CD4-positive, alpha-beta memory T cell (primary cell): ENCODE measurements at places on chromosomes 12 and 14. TPM values are rescaled to one million over a fixed set of nuclear protein-coding genes. Genes with fewer than 3 reads are reported as not detected.

- DNase-seq, result peak; percentile 29
Observed at GRCh38 chr12:116759783-116760621, 21.9 kb downstream of the RNFT2 start.

The SRRM4 gene
- not detected for total RNA-seq

- peak; percentile 59 for DNase-seq
Observed at GRCh38 chr14:104665657-104666522, 23.5 kb upstream of the INF2 start.

The B4GALNT1 gene
- total RNA-seq, result not detected

DNA sequence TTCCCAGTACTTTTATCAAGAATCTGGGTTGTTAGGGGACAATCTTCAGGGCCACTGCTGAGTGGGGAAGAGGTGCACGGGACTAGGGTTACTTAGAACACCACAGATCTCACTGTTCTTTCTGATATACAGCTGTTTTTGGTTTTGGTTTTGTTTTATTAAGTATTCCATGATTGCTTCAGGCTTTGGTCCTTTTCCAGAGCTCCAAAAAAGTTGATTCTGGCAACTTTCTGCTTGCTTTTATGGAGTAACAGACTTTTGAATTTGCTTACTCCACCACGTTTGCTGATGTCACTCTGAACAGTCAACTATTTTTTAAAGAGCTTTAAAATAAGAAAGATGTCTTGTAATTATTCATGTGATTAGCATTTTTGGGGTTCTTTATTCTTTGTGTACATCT lies 368.1 kb upstream of the FOXG1 start:
- DNase-seq, result no peak

The WDHD1 gene
- 4.1 TPM for total RNA-seq

DNA sequence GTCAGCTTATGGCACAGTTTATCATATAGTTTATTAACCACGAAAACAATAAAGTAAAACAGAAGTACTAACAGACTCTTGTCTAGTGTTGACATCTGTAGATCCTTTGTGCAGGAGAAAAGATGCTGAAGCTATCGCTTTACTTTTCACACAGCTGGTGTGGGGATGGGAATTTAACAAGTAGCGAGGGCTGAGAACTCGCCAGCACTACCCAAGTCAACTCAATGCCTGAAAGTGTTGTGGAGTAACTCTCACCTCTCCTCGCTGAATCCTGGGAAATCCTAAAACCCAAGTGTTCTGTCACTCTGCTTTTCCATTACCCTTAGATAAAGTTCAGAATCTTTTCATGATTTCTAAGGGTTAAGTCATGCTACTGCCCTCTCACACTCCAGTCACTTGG lies 264.2 kb downstream of the BMP4 start:
- no peak for DNase-seq

The NEUROD4 gene
- total RNA-seq, result 0.09 TPM

DNA sequence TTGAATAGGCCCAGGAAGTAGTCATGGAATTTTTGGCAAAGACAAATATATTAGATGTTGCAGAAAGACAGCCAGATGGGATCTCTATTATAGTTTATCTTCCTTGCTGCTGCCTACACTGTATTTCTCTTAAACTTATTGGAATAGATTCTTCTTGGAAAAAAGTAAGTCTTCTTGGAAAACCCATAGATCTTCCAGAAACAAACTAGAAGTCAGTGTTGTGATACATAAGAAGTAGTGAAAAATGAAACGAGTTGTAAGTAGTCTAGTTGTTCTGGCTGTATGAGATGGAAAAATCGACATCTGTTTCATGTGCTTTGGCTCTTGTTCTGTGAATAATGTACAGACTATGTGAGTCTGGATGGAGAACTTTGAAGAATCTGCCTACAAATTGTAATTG lies 29.0 kb downstream of the GLIPR1L2 start:
- no peak for DNase-seq

- no peak for DNase-seq
Observed at GRCh38 chr14:65599375-65599774, 186.8 kb downstream of the FUT8 start.

DNA sequence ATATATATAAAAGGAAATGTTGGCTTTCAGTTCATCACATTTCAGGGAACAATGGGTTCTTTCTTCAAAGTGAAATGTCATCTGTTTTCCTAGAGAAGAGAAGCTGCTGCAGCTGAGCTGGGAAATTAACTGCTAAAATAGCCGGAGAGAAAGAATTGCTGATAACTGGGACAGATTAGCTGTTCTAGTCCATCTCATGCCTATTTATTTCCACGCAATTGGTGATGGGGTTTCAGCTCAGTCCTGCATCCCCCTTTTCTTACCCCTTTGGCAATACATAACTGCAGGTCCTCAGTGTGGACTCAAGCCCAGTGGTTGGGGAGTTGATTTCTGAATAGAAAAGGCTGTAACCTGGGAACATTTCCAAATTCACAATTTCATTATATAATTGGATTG lies 436.9 kb upstream of the TMEM132C start:
- DNase-seq, result no peak

The CLEC7A gene
- 1.3 TPM for total RNA-seq

DNA sequence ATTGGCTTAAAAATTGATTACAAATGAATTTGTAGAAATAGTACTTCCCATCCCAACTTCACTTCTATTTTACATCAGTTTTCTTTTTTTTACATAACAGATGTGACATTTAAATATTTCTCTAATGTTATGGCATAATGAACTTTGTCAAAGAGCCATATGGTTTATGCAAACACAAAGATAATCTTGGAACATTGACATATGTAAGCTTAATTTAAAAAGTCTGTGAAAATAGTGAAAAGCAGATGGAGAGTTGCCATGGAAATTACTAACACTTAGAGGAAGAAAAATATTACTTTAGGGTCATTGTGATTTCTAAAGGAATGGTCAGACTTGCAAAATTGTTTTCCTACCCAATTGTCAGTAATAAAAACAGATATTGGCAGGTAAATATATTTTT lies 232.4 kb downstream of the AEBP2 start:
- no peak for DNase-seq

- no peak for DNase-seq
Observed at GRCh38 chr12:118038137-118038536, 21.6 kb downstream of the RFC5 start.

The GLIPR1L2 gene
- 0.47 TPM for total RNA-seq

GRCh38 chr12:103586791-103587370 lies at the start of gene STAB2:
TSS of gene STAB2 (plus strand) at chr12:103587273. CDS start at chr12:103587477, 204 bp downstream.
- DNase-seq, result no peak

The PZP gene
- not detected for total RNA-seq

GRCh38 chr12:27424631-27425230 lies 21.8 kb upstream of the SMCO2 start:
- DNase-seq, result no peak

DNA sequence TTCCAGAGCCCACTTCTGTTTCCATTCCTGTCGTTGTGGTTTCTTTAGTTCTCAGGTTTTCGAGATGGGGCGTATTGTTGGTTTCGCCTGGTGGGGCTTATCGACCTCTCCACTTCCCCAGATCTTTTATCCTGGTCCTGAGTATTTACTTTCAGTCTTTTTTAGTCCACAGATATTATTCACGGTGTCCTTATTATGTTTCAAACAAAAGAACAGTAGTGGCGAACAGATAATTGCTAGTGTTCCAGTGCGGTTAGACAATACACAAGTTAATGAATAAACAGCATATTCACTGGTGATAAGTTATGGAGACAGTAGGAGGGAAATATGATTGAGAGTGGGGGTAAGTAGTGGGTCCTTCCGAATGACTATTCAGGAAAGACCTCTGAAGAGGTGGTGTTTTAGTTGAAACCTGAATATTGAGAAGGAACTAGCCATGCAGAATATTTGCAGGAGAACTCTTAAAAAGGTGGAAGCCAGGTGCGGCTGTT lies 668 bp downstream of the TMEM260 start:
- no peak for DNase-seq

- DNase-seq, result no peak
Observed at GRCh38 chr12:3680919-3681594, 71.9 kb downstream of the CRACR2A start.
